CD4-positive, alpha-beta T cell treated with Interleukin-6 for 4 hours (primary cell): ENCODE measurements at places on chromosomes 2 and 18.
A peak's percentile ranks its signal among the peaks of the same experiment; 100 is the strongest.

GRCh38 chr2:170229125-170229524 lies 51.2 kb downstream of the MYO3B start:
- DNase-seq, result no peak

- no peak for DNase-seq
Measured at GRCh38 chr2:111706481-111707001, 177.5 kb downstream of the ANAPC1 start.

GRCh38 chr2:131673400-131674173 lies 145.9 kb downstream of the CCDC74A start:
- peak; percentile 71 for DNase-seq

GRCh38 chr2:191376981-191377629 lies 131.9 kb downstream of the MYO1B start:
- DNase-seq, result no peak

DNA sequence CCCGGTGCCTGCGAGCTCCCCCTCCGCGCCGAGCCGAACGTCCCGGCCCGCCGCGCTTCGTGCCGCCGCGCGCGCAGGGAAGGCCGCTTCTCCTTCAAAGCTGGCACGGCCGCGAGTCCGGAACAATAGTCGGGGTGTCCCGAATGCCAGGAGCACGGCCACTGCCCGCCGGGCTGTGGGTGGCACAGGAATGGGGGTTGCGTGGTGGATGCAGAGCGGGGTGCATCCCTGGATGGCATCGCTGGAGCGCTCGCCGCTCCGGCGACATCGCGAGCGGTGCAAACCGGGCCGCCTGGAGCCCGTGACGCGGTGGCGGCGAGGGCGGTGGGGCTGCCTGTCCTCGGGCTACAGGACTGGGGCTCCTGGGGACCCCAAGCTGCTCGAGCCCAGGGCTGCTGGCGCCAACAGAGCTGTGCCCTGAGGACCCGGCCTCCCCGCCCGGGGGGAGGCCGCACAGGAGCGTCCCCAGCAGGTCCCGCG lies 1.1 kb upstream of the SATB2 start:
- DNase-seq, result no peak

GRCh38 chr18:7090771-7091170 lies 26.8 kb downstream of the LAMA1 start:
- DNase-seq, result no peak

GRCh38 chr2:191679818-191680600 lies 2.1 kb downstream of the NABP1 start:
- peak; percentile 7 for DNase-seq

DNA sequence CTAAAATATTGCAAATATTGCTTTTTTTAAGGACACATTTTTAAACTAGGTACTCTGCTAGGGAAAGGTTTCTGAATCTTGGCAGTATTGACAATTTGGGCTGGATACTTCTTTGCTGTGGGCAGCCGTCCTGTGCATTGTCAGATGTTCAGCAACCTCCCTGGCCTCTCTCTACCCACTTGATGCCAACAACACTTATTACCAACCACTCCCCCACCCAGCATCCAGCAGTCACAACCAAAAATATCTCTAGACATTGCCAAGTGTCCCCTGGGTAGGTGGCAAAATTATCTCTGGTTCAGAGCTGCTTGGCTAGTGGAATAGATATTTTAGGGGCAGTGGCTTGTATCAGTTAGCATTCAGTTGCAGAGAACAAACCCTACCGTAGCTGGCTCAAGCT lies 114.3 kb upstream of the PNPT1 start:
- no peak for DNase-seq

DNA sequence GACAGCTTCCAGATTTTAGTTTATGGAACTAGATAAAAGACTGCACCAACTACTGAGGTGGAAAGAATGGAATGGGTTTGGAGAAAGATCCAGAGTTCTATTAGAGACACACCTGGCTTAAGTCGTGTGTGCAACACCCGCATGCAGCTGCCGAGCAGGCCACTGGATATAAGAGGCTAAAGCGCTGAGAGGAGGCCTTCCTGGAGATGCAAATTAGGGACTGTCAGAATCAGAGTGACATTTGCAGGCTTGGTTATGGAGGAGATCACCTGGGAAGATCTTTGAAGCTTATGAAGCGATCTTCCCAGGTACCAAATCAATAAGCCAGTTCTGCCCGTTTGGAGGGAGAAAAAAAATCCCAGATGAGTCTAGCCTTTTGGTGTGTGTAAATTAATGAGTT lies 30.4 kb upstream of the KLHL29 start:
- DNase-seq, result no peak

DNA sequence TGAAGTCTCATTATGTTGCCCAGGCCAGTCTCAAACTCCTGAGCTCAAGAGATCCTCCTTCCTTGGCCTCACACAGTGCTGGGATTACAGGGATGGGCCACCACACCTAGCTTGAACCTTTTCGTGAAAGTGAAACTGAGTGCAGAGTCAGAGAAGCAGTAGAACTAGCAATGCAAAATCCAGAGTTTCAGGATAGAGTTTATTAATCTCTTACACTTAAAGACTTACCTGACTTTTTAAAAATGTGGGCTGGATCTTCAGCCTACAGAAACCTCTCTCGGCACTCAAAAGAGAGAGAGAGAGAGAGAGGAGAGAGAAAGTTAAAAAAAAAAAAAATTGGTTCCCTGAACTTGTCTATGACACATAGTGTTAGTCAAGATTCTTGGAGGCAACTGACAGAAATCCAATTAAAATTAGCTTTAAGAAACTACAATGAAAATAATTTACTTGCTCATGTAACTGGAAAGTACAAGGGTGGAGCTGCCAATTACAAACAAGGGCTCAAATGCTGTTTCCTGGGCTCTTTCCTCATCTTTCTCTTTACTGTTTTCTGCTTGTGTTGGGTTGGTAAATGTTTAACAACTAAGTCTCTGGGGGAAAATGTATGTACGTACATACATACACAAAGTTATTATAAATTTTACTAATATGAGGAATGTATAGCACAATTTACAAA lies 98.1 kb upstream of the CERS6 start:
- no peak for DNase-seq

DNA sequence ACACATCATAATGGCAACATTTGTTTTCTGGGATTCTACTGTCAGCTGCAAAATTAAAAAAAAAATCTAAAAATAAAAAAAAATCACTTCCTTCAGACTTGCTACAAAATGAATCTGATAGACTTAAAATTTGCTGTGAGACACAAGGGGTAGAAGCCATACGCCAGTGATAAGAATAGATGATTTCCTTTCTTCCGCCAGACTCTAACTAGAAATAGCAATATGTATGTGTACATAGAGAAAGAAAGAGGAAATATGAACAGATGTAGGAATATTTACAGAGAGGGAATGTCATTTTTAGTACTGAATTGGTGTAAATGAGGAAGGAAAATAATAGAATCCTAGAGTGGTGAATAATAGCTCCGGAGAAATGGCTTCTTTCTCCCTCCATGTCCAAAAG lies 574.2 kb downstream of the DCC start:
- DNase-seq, result no peak

- no peak for DNase-seq
Measured at GRCh38 chr2:205768815-205769494, 86.7 kb downstream of the NRP2 start.

GRCh38 chr18:54240629-54241107 lies 16.2 kb upstream of the MBD2 start:
- DNase-seq, result no peak

GRCh38 chr2:88659538-88659915 lies 31.9 kb upstream of the RPIA start:
- no peak for DNase-seq

- DNase-seq, result no peak
Measured at GRCh38 chr2:45925026-45925425, 273.6 kb downstream of the PRKCE start.

GRCh38 chr2:14673351-14673875 lies 40.9 kb downstream of the LRATD1 start:
- no peak for DNase-seq

DNA sequence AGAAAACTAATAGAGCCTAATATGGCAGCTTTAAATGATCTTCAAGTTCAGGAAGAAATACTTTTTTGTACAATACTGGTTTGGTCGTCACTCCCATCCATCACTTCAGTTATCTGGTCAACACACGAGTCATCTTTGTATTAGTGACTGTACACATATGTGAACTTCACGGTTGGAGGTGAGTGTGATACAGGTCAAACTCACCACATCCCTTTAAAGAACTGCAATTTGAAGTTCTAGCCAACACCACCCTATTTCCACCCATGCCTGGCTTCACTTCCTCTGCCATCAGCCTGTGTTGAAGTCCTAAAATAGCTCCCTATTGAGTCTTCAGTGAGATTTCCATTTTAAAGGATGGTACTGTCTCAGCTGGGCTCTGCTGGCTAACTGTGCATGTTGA lies 361.9 kb downstream of the TXNL1 start:
- no peak for DNase-seq

DNA sequence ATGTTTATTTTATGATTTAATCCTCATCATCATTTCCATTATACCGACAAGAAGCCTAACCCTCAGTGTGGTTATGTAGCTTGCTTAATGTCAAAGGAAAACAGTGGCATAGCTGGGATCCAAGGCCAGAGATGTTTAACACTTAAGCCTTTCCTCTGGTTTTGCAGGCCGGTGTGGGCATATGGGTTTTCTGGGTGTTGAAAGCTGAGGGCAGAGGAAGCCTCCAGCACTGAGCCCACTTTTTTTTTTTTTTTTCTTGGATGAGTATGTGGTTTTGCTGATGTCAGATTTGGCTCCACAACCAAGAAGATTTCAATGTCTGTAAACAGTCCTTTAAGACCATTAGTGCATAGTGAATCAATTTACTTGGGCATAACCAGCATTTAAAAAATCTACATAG lies 41.3 kb downstream of the LHCGR start:
- no peak for DNase-seq

DNA sequence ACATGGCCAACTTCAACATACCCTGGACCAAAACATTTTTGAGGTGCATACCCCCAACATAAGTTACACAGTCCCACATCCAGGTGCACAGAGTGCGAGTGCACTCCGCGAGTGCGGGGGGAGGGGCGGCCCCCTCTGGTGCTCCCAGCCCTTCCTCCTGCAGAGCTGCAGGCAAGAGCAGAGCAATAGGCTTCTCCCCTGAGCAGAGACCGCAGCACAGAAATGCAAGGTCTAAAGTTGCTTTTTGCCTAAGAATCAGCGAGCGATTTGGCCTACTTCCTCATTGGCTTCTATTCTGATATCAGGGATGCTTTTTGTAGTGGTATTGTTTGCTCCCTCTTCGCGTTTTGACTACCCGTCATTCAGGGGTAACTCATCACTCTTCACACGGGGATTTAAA lies 40.6 kb downstream of the BOLA3 start:
- DNase-seq, result no peak

GRCh38 chr18:12659904-12660605 lies 2.1 kb upstream of the SPIRE1 start:
- DNase-seq, result peak; percentile 39

DNA sequence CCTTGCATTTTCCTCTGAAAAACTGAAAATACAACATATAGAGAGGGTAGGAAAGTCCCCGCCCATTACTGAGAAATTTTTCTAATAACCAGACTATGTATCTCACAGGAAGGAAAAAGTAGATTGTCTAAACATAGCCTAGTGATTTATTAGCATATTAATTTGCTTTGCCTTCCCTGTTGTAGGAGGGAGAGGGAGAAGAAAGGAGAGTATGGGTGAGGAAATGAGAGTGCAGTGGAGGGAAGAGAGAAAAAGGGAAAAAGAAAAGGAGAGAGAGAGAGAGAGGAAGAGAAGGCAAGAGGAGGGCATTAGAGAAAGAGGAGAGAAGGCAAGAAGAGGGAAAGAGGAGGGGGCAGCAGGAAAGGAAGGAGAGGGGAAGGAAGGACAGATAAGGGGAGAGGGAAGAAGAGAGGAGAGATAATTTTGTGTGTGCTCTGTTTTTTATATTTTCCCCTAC lies 3.6 kb upstream of the KYNU start:
- DNase-seq, result no peak

GRCh38 chr2:213016166-213016983 lies 135.0 kb downstream of the IKZF2 start:
- no peak for DNase-seq

GRCh38 chr2:192148620-192149321 lies 46.0 kb downstream of the TMEFF2 start:
- DNase-seq, result no peak

GRCh38 chr2:158600155-158600802 lies 143.5 kb downstream of the PKP4 start:
- DNase-seq, result no peak

- no peak for DNase-seq
Measured at GRCh38 chr2:175111200-175111657, 56.8 kb downstream of the ATF2 start.

GRCh38 chr2:184372484-184372883 lies 225.8 kb upstream of the ZNF804A start:
- no peak for DNase-seq

GRCh38 chr18:77992057-77992456 lies 742.4 kb downstream of the GALR1 start:
- no peak for DNase-seq

GRCh38 chr2:119253114-119253702 lies 29.6 kb downstream of the STEAP3 start:
- no peak for DNase-seq

DNA sequence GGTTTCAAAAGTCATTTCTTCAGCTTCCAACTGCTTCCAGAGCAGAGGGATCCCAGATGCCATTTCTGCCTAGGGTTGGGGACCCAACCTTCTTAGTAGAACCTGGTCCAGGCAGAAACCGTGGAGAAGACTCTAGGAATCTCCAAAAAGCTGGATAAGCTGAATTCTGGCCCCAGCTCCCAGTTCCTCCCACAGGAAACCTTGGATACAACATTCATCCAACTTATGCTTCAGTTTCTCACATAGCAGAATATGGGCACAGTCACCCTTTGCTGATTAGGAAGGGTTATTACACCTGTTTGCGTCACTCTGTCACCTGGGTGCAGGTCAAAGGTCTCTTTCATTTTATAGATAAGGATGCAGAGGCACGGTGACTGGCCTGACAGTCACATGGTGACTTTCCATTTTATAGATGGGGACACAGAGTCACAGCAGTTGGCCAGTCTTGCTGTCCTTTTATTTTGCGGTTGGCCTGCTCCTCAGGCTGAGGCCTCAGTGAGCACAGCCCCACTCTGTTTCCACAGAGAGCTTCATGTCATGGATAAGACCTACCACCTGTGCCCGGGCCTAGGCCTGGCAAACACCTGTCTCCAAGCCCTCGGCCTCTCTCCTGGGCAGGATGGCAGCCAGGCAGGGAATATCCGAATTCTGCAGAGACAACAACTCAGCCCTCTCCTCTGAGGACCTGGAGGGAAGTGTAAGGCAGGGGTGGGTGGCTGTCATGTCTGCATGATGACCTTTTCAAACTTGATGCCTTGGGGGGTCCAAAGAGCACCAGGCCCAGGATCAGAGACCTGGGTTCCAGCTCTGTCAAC lies 148.8 kb downstream of the SMAD7 start:
- no peak for DNase-seq

DNA sequence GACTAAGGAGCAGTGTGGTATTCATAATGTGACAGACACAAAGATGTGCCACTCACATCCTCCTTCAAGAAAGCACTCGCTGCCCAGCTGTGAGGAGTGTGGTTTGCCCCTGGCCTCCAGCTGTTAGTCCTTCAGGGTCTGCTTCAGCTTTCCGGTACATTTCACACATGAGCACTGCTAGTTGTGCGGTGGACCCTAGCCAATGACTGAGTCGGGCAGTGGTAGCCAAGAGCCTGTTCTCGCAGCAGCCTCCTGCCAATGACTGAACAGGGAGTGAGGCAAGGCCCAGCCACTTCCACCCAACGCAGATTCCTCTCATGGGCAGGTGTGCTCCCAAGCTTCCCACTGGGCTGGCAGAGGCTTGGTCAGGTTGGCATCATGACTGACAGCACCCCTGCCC lies 254.3 kb downstream of the RBM43 start:
- no peak for DNase-seq
